Stimulated activated CD8-positive, alpha-beta memory T cell treated with anti-CD3 and anti-CD28 coated beads, Interleukin-4, amount 100 ng/mL, for 4 hours (primary cell): ENCODE measurements at places on chromosomes 5 and 9.

GRCh38 chr5:128279345-128279744, 195.8 kb downstream of the SLC12A2 start:
- no peak for DNase-seq

GRCh38 chr9:98219794-98220370, 27.4 kb upstream of the CORO2A start:
- DNase-seq = no peak

- DNase-seq = no peak
These were observed 8.5 kb downstream of the GIN1 start for GRCh38 chr5:103111468-103111867.

DNA sequence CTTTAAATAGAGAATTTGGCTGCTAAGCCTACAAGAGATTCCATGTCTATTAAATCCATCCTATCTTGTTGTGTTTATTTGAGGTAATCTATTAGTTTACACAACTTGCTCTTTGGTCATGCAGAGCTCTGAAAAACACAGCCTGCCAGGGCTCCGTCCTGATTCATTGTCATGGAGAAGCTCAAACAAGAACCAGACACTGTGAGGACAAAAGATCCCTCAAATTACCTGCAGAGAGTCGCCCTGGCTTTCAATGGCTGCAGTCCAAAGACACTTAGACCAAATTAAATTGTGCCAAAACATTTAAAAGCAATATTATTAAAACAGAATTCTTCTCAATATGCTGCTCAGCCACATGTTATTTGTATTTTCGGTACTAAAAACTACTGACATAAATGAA, 60.1 kb downstream of the CDH18 start:
- DNase-seq = no peak

DNA sequence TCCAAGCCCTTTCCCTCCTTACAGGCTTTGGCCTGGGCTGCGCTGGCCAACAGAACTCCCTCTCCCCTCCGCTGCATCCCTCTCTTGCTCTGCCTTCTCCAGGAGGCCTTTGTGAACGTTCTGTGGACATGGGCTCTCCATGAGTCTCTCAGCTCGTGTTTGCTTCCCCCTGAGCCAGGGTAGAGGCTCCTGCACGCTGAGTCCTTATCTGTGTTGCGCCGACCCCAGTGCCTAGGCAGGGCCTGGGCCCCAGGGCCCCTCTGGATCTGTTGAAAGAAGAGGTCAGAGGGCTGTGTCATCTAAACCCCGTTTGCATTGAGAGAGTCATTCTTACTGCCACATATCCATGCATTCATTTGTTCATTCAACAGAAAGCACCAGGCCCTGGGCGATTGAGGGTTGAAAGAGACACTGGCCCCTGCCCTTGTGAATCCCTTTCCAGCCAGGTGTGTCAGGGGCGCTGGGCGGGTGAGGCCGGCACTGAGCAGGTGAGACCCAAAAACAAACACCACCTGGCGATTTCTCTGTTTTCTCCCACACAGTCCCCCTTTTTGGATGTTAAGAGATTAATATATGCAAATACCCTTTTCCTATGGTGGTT, 111.2 kb upstream of the IER5L start:
- DNase-seq = no peak

DNA sequence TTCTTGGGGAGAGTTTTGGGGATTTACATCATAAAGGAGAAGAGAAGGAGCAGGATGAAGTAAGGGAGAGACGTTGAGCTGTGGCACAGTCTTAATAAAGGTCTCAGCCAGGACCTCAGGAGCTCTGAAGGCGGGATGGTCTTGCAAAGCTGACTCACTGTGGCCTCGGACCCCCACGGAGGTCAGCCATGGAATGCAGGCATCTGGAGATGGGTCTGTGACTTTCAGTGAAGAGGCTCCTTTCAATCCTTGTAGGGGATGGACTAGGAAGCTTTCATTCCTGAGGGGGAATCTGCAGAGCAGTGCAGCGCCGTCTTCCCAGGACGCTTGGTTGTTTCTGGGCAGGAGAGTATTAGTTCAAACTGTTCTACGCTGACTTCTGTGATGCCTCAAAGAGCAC, 65.7 kb upstream of the BASP1 start:
- no peak for DNase-seq
